ENCODE measurements at places on chromosomes 12 and 14. TPM values are rescaled to one million over a fixed set of nuclear protein-coding genes. Genes with fewer than 3 reads are reported as not detected.

GRCh38 chr14:105660816-105661531 is 134.6 kb downstream of the TMEM121 start:
- no peak for DNase-seq

- no peak for DNase-seq
Observed at GRCh38 chr12:79925492-79925891, 9.4 kb downstream of the PPP1R12A start.

- DNase-seq, result no peak
Observed at GRCh38 chr12:464484-465267, 4.9 kb downstream of the B4GALNT3 start.

Gene TEX22
- total RNA-seq, result not detected

GRCh38 chr12:106814714-106815113 is 40.2 kb downstream of the RIC8B start:
- no peak for DNase-seq

Gene FIGNL2
- not detected for total RNA-seq

DNA sequence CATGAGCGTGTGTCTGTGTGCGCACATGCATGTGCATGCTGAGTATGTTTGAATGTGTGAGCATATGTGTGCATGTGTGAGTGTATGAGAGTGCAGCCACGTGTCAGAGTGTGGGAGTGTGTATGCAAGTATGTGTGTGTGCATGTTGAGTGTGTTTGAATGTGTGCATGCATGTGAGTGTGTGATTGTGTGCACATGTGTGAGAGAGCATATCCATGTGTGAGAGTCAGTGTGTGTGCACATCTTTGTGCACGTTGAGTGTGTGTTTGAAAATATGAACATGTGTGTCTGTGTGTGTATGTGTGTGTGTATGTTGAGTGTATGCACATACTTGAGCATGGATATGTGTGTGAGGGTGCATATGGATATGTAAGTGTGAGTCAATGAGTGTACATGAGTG is 730.8 kb downstream of the VRK1 start:
- no peak for DNase-seq

GRCh38 chr14:33596211-33597080 is 354.4 kb downstream of the EGLN3 start:
- no peak for DNase-seq

Gene IL23A
- total RNA-seq, result 0.36 TPM

Gene RNASE7
- not detected for total RNA-seq

Gene PARP11
- 0.60 TPM for total RNA-seq

- DNase-seq, result no peak
Observed at GRCh38 chr12:3597526-3598210, 106.7 kb downstream of the PRMT8 start.

Gene AMHR2
- not detected for total RNA-seq

- peak; percentile 88 for DNase-seq
Observed at GRCh38 chr12:6925540-6926279, 2.0 kb upstream of the ATN1 start.

GRCh38 chr12:27705263-27705662 is 5.4 kb upstream of the MRPS35 start:
- no peak for DNase-seq

Gene TAS2R7
- total RNA-seq, result not detected

GRCh38 chr12:110929818-110930217 is 9.4 kb upstream of the MYL2 start:
- no peak for DNase-seq

Gene GPX2
- total RNA-seq, result 1,024 TPM

Data from HT-29 (cell line).